Thoracic aorta (tissue), 2 donors: ENCODE measurements at places on chromosomes 6 and 20.

- no peak for DNase-seq
Observed at GRCh38 chr6:93550551-93551276, 131.4 kb upstream of the EPHA7 start.

GRCh38 chr20:24872291-24873024, 76.6 kb upstream of the CST7 start:
- no peak for DNase-seq

- peak; percentile 4 for DNase-seq
Observed at GRCh38 chr6:46781478-46782378, 11.5 kb upstream of the MEP1A start.

DNA sequence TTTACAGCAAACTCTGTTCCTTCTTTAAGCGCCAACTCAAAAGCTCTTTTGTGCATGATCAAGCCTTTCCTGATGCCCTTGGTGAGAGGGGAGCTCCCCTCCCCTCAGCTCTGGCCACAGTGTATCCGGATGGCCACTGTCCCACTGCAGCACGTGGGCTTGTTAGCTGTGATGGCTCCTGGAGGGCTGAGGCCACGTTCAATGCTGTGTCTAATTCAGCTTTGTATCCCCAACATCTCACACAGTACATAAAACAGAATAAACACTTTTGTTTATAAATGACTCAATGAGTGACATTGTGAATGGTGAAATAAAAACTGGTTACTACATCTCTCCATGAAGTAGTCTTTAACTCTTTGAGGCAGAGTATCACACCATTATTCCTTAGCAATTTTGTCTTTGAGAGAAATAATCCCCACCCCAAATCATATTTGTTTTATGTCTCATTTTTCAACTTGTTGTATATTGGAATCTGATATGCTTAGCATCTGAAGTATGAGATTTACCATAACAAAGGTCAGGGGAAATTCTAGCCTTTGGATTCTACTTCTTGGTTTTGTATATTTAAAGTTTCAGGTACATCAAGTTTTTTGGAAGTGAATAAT, 44.5 kb downstream of the EDN1 start:
- DNase-seq = no peak

- DNase-seq = no peak
Observed at GRCh38 chr6:159908535-159908934, 17.7 kb downstream of the MAS1 start.

- DNase-seq = no peak
Observed at GRCh38 chr6:10451394-10451793, 36.5 kb upstream of the TFAP2A start.

DNA sequence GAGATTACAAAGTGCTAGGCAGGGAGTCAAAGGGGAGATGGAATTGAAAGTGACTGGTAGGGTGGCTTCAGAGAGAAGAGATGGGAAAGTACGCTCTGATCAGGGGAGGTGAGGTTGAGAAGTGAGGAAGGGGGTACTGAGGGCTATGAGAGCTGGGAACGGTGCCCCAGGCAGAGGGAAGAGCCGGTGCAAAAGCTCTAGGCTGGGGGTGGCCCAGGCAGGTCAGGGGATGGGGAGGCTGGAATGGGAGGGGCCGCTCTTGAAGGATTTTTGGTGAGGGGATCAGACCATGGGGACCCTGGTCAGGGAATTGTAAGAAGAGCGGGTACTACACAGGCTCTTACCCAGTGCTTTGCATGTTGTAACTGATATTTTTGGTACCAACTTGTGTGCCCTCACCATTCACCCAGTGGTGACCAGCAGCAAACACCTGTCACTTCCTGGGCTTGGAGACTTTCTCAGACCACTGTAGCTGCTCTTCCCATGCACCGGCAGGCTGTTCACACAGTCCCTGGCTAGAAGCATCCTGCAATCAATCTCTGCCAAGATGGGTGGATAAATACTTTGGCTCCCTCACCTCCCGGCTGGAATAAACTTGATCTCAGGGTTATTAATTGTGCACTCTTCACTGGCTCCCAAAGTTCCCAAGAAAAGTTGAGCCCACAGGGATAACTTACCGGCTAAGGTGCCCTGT, 24.0 kb downstream of the PCK1 start:
- DNase-seq = no peak

DNA sequence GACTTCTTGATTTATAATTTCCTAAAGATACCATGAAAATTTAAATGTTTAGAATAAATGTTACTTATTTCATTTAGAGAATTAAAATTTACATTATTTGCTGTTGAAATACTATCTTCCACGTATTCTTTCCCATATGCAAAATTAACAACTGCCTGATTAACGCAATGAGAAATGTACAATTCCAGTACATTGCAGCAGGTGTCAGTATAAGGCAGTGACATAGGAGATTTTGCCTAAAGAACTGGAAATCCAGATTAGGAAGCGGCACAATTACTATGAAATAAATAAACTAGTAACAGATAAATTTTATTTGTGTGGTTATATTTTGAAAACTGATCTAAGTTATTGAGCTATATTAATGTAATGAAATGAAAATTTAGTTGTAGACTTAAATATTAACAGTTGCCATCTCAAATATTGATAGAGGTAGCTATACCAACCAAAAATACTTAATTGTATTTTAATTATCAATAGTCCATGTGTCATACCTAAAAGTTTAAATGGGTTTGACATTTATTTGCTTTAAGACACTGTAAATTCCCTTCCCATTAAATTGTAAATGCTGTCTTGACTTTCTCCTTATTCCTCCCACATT, 300.2 kb downstream of the UTRN start:
- DNase-seq = no peak

DNA sequence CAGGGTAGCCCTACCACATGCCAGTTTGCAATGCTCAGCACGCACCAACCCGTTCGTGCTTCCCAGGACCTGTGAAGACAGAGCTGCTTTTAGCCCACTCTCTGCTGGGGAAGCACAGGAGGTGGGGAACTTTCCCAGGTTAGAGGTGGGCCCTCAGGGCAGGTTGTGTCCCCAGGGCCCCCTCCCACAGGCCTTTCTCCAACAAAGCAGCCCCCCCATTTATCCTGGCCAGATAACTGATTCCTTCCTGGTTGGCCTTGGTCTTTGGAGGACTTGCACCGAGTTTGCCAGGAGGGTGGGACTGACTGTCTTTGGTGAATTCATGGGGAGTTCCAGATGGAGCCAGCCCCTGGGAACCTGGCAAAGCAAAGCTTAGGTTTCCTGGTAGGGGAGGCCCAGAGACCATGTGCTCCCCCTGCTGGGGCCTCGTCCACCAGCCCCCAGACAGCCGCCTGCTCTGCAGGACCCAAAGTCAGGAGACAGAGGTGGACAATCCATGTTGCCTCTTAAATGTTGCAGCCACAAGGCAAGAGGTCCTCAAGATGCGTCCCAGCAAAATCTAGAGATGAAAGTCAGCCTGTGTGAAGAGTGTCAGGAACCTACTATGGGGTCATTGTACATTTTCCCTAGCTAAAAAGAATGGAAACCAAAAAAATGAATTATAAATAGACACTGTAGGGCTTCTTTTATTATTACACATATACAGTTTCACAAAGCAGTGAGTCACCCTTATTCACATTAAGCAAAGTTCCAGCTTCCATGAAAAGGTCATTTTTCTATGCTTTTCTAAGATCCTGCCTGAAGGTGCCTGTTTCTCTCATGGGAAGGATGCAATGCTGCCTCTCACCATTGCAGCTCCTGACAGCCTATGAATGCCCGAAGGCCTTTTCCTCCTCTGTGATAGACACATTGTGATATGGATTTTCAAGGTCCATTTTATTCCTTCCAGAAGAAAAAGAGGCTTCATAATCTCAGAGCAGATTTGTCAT, 497.8 kb downstream of the PREX1 start:
- DNase-seq = no peak

GRCh38 chr6:21084656-21085055, 508.9 kb upstream of the SOX4 start:
- DNase-seq = no peak

DNA sequence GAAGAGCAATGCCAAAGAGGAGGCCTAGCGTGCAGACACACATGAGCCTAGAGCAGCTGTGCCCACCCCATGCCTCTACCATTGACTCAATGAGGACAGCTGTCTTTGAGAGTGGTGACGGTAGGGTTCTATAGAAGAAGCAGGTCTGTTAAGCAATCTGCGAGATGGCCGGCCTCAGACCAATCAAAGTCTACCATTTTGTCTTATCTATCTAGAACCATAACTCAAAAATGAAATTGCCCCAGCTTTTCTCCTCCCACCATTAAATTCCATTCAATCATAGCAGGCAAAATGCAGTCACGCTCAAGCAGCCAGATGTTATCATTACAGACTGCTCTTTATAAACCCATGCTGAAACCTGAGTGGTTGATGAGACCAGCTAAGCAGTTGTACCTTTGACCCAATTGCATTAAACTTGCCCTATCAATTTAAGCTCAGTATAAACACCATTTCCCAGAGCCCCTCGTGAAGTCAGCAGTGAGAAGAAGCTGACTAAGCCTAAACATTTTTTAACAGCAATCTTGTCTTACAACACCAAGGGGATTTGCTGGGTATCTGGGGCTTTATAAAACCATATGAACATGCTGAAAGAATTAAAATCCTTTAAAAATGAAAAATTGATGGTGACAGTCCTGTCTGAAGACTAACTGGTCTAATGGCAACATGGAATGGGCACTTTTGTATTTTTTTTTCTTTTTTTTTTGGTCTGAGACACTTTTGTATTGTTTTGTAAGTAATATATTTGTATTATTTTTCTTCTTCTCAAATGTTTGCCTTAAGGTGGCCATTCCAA, 57.5 kb downstream of the FOXC1 start:
- DNase-seq = no peak

GRCh38 chr20:47859278-47859677, 74.0 kb upstream of the SULF2 start:
- DNase-seq = no peak

DNA sequence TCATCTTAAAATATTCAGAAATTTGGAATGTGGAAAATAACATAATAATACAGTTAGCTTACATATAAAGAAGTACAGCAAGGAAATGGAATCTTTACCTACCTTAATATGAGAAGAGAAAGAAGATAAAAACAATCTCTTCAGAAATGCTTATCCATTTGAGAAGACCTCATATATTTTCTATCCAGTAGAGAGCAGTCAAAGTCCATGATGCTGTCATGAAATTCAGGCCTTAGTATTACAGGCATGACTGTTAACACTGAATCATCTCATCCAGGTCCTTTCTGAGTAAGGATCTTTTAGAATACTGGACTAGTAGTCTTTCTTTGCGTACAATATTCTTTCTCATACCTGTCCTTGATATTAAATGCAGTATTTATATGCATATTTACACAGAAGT, 713.4 kb downstream of the CD109 start:
- no peak for DNase-seq

GRCh38 chr6:138787138-138787537, 8.7 kb upstream of the ECT2L start:
- DNase-seq = no peak

DNA sequence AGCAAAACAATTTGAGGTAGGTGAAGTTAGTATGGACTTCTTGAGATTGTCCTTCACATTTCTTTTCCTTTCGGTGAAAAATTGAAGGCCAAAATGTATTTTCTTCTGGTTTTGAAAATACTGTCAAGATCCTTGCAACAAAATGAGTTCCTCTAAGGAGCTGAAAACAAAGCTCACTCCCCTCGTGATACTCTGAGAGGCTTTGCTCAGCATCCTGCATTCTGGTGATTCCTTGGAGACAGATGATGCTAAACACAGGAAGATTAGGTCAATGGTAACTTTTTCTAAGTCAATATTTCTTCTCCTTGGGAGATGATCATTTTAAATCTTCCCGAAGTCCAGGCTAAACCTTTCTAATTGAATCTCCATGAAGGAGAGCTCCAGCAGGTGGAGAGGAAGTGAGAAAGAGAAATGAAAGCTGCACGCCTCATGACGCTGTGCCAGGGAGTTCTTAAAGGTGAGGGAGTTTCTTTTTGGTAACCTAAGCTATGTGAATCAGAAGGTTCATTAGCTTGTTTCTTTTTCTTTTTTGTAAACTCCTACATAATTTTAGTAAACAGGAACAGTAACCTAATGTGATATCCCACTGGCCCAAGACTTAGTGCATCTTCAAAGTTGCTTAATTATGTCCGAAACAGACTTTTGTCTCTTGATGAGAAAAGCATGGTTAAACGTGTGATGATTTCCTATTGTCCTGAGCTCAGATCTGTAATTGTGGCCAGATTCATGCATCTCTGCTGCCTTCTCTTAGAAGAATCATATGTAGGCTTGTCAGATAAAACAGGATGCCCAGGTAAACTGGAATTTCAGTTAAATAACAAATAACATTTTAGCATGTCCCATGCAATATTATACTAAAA, 15.0 kb downstream of the ESR1 start:
- DNase-seq = no peak

DNA sequence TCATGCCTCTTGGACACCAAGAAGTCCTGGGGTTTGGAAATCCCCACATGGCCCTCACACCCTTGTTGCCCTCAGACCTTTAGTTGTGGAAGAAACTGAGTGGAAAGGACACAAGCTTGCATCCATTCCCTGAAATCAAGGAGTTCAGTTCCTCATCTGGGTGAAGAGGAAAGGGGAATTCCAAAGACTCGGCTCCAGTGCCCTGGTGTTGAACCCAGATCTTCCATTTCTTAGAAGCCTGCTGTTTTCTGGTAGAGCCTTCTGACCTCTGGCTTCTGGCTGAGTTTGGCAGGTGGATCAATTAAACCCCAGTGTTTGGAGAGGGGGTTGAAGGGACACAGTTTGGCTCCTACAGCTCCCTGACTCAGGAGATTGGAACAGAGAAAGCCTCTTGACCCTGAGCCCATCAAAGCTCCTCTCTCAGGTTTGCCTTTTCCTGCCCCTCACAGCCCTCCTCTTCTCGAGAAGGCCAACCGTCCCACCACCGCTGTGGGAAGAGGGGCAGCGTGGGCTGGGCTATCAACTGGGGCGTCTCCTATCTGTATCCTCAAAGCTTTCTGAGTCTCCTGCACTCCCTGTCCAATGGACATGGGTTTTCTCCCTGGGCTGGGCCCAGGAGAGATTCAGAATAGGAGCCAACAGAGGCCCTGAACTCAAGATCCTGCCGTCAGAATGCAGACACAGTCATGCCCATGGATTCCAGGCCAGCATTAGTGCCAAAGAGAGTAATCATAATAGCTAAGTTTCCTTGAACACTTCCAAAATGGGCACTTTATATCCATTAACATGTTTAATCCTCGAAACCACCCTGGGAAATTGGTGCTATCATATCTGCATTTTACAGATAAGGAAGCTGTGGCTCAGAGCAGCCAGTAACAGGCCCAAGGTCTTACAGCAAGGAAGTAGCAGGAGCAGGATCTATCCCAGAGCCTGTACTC, 146.2 kb downstream of the VEGFA start:
- no peak for DNase-seq

GRCh38 chr6:136767570-136768309, 24.5 kb downstream of the MAP3K5 start:
- DNase-seq = no peak

- no peak for DNase-seq
Observed at GRCh38 chr6:89443658-89444057, 10.7 kb downstream of the ANKRD6 start.

DNA sequence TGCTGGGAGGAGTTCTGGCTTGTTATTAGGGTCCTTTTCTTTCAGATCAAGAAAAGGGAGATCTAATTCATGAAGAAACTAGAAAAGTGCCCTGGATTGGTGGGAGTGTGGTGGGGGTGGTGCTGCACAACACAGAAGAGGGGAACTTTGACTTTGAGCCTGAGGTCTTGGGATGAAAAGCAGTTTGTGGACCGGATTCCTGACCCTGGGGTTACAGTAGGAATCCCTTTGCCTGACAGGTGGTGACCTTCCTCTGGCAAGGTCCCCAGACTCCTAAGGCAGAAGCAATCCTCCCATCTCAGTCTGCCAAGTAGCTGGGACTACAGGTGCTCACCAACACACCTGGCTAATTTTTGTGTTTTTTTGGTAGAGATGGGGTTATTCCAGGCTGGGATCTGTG, 45.3 kb upstream of the IER3 start:
- no peak for DNase-seq
